Activated CD8-positive, alpha-beta memory T cell treated with anti-CD3 and anti-CD28 coated beads for 4 hours (primary cell): ENCODE measurements at places on chromosomes 3 and 15.

- DNase-seq: no peak
Observed at GRCh38 chr3:63706321-63707085, 54.0 kb downstream of the SNTN start.

- no peak for DNase-seq
Observed at GRCh38 chr3:171811913-171812335, 1.6 kb upstream of the PLD1 start.

DNA sequence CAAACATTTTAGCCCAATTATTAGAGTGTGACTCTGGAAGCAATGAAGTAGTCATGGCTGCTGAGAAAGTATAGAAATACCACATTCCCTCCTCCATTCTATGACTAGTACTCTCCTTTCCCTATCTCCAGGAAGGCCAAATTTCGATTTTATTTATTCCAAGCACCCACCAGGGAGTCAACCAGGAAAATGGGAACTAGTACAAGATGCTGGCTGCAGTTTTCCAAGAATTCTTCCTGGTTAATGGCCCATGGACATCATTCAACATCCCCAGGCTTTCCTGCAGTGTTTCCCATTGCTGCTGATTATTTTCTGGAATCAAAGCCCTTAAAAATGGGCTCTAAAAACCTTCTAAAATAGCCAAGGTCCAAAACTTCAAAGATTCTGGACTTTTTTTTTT is 247.9 kb upstream of the STT3B start:
- no peak for DNase-seq

DNA sequence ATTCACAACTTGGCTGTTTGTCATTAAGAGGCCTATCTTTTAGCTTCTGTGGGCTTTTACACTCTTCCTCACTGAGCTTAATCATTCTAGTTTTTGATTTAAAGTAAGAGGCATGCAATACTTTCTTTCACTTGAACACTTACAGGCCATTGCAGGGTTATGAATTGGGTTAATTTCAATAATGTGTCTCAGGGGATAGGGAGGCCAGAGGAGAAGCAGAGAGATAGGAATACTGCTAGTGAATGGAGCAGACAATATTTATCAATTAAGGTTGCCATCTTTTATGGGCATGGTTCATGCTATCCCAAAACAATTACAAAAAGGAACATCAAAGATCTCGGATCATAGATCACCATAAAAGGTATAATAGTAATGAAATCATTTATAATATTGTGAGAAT is 189.8 kb downstream of the EPHA3 start:
- no peak for DNase-seq
